ENCODE measurements at places on chromosomes 4 and X.

DNA sequence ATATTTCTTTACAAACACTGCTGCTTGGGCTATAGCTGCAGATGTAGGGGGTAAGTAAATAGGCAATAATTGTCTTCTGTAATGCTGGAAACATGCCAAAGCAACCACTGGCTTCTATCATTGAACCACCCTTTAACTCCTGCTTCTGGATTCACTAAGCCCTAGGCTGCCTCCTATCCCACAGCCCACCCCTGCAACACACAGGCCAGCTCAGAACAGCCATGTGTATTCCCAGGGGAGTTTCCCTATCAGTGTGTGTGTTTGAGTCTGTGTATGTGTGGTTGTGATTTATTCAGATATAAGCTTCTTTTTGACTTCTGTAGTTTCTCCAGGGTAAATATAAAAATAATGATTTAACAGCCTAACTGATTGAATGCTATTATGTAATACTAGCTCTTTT, 291.3 kb downstream of the PCDH10 start:
- no peak for DNase-seq

DNA sequence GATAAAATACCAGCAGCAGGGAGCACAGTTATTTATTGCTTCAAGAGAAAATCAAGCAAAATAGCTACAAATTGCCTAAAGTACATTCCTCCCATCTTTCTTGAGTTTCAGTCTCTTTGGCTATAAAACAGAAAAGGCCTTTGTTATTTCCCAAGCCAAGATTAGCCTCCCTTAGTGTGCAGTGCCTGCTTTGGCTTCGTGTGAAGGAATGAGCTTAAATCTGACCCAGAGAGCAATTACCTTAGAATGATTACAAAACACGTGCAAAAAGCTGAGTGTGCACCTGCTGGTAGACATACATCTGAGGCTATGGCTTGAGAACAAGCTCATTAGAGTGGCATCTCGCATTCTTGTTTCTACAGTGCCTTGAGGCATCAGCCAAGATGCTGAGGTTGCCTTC, 250.8 kb downstream of the C4orf33 start:
- no peak for DNase-seq

- DNase-seq, result no peak
Observed at GRCh38 chrX:74922922-74923543, 2.2 kb downstream of the NEXMIF start.

DNA sequence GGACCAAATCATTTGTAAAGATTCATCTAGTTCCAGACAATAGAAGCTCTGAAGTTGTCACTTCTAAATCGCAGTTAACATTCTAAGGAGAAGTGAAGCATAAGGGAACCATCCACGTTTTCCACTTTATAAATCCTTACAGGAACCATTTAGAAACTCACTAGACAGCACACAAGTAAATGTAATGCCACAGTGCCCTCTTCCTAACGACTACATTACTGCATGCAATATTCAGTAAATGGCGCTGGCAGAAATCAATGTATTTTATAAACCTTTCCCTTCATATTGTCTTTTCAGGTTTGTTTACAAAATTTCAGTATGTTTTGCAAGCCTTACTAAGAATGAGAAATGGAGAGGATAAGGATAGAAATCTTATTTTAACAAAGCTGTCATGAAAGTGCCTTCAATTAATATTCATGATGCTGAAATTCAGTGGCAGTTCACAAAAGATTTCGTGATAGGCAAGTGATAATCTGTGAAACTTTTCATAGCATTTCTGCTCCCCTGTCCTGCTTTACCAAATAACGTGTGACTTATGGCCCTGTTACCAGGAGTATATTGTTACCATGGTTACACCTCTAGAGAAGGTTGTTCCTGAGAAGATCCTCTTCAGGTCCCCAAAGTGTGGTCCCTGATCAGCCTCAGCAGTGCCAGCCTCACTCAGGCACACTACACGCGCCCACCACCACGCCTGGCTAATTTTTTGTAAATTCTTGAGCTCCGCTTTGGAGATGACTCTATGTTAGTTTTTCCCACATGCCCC, 54.2 kb downstream of the TMA16 start:
- DNase-seq, result no peak

- DNase-seq, result no peak
Observed at GRCh38 chrX:39445336-39445735, 644.1 kb downstream of the MID1IP1 start.

DNA sequence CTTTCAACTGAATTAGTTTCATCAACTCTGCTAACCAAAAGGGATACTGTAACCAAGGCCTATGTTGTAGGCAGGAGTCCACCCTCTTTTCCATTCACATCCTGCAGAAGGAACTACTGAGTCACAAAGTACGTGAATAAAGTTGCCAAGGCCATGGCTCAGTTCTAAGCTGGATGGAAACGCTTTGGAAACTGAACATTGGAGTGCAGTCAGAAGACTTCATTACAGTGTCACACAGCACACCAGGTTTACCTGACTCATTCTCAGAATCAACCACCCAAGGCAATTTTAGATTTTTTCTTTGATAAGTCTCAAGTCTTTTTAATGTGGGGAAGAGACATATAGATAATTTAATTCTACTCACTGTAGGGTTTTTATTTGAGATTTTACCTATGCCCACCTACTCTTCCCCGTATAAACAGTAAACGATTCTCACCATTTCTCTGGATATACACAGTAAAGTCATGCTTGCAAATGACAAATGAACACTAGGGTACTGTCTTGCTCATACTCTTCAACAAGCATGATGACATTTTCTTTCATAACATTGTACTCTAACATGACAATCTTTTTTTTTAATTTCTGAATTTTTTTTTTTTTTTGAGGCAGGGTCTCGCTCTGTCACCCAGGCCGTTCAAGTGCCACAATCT, 58.9 kb upstream of the RBM47 start:
- no peak for DNase-seq

GRCh38 chr4:182022909-182023308, 220.3 kb upstream of the TENM3 start:
- no peak for DNase-seq

GRCh38 chr4:157244348-157244747, 23.8 kb downstream of the GRIA2 start:
- no peak for DNase-seq

GRCh38 chr4:8912506-8912905, 40.9 kb upstream of the HMX1 start:
- no peak for DNase-seq
